ENCODE measurements at places on chromosomes 3 and 15.

- no peak for DNase-seq
These were observed 16.0 kb upstream of the PCOLCE2 start for GRCh38 chr3:142904639-142905436.

- DNase-seq = no peak
These were observed 1.6 kb upstream of the CCR5 start for GRCh38 chr3:46369151-46369550.

- DNase-seq = no peak
These were observed 720.2 kb downstream of the MCTP2 start for GRCh38 chr15:94951538-94951937.

DNA sequence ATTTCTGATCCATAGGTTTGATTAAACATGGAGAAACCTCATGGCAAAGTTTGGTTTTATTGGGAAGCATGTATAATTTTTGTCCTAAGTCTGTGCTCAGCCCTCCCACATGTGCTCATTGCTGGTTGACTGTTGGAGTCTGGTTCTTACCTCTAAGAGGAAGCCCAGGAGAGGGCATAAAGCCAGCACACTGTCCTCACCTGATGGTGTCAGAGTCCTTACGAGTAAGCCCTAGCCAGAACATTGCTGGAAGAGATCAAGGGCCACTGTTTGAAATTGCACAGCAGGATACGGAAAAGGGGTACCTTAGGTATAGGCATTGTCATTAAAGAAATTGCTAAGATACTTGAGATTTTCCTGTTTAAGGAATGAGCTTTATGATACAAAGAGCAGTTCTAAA is 21.3 kb downstream of the MLH1 start:
- no peak for DNase-seq

- no peak for DNase-seq
These were observed 106.6 kb downstream of the FBXL22 start for GRCh38 chr15:63703641-63704240.

- DNase-seq = no peak
These were observed 26.8 kb downstream of the FNDC3B start for GRCh38 chr3:172065967-172066762.

DNA sequence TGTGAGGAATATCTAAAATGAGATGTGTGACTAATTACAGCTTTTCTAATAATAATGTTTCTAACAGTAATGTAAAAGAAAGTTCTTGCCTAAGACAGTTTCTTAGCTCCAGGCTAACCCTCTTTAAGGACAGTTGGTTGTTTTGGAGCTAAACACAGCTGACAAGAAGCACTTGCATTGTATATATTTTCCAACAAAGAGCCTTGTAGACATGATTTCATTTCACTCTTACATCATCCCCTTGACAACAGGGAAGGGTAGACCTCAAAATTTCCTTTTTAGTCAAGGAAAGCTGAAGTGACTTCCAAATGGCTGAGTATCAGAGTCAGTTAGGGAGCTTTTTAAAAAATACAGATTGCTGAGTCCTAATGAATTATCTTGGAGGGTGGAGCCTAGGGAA is 4.1 kb downstream of the ARID3B start:
- no peak for DNase-seq

DNA sequence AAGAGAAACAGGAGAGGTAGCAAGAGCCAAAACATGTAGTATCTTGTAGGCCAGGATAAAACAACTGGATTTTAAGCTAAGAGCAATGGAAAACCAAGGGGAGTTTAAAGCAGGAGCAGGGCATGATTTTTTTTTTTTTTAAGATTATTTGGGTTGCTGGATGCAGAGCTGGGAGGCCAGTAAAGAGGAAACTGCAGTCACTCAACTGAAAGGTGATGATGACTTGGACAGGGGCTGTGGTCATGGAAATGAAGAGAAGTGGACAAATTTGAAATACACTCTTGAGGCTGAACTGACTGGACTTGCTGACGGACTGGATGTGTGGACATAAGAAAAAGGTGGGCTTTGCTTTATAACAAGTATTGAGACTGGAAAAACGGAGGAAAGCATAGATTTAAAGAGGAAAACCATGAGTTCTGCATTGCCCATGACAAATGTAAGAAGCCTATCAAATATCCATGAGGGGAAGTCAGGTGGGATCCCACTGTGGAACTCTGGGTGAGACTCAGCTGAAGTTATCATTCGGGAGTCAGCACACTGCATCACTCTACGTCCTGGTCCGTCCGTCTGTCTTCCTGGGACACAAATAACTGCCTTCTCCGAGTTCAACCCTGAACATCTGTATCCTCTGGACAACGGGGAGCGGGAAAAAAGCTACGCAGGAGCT is 688 bp downstream of the XPC start:
- DNase-seq = no peak

DNA sequence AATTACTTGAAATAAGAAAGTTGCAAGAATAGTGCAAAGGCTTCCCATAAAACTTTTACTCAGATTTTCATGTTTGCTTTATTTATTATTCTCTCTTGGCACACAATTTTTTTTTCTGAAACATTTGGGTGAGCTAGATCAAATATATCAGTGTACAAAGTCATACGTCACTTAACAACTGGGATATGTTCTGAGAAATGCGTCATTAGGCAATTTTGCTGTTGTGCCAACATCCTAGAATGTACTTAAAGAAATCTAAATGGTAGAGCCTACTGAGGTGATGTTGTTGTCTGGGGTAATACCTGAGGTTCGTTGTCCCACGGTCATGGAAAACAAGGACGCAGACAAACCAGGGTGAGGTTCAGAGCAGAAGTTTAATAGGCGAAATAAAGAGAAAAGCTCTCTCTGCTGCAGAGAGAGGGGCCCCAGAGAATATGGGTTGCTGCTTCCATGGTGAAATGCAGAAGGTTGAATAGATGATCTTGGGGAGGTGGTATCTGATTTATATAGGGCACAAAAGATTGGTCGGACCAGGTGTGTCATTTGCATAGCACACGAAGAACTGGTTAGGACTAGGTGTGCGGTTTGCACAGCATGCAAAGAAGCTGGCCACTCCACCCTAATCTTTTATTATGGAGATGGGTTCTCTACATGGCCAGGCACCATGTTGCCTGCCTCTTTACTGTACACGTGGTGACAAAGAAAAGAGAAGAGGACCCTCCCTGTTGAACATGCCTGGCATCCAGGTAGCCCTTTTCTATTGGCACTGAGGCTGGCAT is 8.8 kb upstream of the GRAMD1C start:
- no peak for DNase-seq

DNA sequence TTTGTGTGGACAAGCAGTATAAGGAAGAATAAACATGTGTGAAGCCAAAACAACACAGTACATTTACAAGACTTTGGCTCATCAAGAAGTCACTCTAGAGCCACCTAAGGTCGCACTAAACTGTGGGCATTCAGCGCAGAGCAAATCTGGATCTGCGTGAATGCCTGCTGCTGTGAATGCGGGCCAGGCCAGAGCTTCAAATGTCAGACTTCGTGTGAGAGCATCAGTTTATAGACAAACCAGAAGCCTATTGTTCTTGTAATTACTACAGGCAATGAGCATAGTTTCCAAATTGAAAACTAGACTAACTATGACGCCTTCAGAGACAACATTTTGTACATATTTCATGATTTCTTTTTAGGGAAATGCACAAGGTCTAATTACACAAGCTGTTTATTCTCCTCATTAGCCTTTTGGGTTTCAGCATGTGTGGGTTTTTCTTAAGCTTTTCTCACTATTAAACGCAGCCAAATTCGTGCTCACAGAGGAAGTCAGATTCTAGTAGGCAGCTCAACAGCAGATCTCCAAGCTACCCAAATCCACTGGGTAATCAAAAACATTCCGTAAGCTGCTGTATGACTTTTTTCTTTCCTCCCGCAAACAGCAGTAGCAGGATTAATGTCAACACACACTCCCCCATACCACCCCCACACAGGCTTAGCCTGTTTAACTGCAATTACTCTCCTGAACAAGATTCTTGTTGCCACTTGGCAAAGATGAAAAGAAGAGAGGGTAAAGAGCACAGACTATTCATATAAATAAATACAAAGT is 84.5 kb upstream of the SETMAR start:
- DNase-seq = no peak

GRCh38 chr15:70528816-70529215 is 234.5 kb downstream of the UACA start:
- DNase-seq = no peak

GRCh38 chr15:55267401-55268175 is 22.0 kb downstream of the RAB27A start:
- peak; percentile 56 for DNase-seq

- no peak for DNase-seq
These were observed 49.5 kb upstream of the GK5 start for GRCh38 chr3:142274908-142275307.

DNA sequence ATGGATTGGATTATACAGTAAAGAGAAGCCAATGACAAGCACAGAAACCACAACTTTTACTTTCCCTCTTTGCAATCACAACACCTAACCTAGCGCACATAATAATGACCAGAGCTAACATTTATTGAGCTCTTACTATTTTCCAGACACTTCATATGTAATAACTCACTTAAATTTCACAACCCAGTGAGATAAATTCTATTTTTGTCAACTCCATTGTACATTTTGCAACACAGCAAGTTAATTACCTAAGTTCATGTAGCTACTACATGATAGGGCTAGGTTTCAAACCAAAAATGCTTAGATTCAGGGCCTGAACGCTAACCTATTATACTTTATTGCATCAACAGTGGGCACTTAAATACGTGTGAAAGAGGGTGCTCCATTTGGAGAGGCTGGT is 89.5 kb downstream of the GADL1 start:
- no peak for DNase-seq

DNA sequence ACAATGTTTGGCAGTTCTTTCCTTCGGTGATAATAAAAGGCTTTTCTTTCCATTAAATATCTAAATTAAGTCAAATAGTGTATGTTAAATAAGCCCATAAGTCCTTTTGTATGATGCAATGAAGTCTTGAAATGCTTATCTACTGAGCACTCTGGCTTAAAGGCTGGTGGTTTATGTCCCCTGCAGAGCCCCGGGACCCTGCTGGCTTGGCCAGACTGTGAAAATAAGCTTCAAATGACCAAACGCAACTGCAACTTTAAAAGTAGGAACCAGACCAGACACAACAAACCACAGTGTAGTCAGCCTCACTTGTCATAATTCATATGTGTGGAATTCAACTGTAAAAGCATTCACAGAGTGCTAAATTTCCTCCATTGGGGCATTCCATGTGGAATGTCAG is 72.5 kb downstream of the FOXP1 start:
- peak; percentile 91 for DNase-seq

DNA sequence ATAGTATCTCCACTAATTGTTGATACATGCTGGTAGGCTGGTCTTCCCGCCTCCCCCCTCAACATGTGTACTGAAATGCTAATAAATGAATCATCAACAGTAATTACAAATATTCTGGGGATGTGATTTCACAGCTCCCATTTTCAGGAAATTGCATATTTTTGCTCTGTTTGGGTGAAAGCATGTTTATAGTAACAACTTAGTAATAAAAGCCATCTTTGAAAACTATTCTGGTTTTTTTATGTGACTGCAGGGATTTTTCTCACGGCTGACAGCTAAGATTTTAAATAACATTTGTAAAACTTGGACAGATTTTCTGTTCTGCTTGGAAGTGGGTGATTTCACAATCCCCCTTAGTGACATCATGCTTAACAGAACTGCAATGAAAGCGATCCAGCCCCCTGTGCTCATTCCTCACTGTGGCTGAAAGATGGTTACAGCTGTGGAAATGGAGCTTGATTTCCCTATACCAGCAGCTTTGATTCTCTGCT is 25.6 kb upstream of the FAM174B start:
- peak; percentile 97 for DNase-seq

DNA sequence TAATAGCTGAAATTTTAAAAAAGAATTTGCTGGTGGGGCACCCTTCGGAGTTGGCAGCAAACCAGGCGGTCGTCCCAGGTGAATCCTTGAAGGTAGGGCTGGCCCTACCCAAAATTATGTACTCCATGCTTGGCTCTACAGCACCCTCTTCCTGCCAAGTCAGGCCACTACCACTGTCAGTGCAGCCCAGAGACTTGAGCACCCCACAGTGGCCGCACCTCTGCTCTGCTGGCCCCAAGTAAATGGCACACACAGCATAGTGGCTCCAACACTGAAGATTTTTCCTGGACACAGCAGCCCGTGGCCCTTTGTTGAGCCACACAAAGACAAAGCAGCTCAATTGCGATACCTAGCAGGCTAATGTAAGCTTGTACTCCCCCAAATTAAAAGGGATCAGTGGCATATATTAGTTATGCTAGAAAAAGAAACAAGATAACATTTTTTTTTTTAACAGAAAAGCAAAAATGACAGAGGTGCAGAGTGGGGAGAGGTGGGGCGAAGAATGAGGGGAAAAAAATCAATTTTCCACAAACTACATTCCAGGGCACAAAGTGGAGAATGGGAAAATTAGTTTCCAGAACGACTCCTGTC is 250.5 kb downstream of the UACA start:
- DNase-seq = no peak

GRCh38 chr3:30263925-30264313 is 342.5 kb upstream of the TGFBR2 start:
- DNase-seq = no peak

DNA sequence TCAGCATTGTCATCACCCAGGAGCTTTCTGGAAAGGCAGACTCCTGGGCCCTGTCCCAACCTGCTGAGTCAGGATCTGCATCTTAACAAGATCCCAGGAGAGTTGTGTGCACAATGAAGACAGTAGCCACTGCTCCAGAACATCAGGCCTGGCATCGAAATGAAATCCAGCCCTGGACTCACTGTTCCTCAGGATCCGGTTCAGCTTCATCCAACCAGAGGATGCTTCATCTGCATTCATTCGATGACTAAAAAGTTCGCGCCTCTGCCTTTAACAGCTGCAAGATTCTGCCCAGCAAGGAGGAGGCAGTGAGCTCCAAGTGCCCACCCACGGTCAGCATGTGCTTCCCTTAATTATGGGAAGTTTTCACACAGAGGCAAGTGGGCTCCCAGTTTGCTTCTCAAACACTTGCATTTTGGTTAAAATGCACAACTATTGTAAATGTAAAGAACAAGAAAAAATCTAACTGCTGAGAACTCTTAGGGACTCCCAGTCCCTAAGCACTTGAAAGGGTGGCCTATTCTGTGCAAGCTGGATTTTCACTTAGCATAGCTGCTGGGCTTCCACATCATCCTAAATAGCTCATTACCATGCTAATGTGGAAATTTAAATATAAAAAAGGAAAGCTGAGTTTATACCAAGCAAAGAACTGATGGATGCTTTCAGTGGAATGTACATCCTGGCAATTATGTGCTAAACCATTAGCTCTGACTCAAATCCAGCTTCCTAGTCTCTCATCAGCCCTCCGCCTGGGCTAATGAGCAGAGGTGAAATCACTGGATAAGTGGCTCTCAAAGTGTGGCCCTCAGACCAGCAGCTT is 25.5 kb upstream of the ESYT3 start:
- DNase-seq = no peak

- no peak for DNase-seq
These were observed 204.4 kb upstream of the TGFBR2 start for GRCh38 chr3:30401971-30402370.

- DNase-seq = peak; percentile 89
These were observed 103.5 kb upstream of the SLC7A14 start for GRCh38 chr3:170689296-170689829.

DNA sequence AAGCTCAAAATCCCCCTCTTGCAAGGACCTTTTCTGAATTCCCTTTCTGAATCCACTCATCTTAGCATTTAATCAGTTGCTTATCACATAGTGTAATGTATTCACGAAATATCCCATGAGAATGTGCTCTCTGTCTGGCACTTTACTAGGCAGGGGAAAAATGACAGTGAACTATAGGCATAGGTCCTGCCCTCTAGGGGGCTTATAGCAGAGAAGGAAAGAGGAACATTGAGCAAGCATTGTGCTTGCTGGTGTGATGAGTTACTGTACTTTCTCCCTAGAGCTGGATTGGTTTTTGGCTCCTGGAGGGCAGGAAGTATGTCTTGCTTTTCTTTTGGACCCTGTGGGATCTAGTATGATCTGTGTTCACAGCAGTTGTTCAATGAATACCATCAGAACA is 26.5 kb downstream of the DUOX2 start:
- DNase-seq = no peak
